Natural killer cell (primary cell): ENCODE measurements at places on chromosomes 16 and 17. TPM values are rescaled to one million over a fixed set of nuclear protein-coding genes. Genes with fewer than 3 reads are reported as not detected.

DNA sequence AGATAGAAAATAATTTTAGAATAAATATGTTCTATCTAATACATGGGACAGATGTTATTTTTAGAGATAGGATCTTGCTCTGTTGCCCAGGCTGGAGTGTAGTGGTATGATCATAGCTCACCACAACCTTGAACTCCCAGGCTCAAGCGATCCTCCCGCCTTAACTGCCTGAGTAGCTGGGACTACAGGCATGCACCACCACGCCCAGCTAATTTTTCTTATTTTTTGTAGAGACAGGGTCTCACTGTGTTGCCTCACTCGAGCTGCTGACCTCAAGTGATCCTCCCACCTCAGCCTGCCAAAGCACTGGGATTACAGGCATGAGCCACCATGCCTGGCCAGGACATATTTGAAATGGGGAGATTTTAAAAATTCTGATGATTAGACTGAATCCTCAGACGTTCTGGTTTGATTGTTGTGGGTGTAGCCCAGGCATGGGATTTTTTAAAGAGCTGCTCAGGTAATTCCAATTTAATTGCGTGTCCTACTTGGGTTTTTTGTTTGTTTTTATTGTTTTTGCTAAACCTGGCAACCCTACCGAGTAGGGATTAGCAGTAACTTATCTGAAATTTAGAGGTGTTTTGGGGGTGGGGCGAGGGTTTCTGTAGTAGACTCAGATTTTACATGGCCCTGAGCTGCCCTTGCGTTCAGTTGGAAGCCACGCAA is 142.9 kb downstream of the RAB11FIP4 start:
- no peak for DNase-seq

DNA sequence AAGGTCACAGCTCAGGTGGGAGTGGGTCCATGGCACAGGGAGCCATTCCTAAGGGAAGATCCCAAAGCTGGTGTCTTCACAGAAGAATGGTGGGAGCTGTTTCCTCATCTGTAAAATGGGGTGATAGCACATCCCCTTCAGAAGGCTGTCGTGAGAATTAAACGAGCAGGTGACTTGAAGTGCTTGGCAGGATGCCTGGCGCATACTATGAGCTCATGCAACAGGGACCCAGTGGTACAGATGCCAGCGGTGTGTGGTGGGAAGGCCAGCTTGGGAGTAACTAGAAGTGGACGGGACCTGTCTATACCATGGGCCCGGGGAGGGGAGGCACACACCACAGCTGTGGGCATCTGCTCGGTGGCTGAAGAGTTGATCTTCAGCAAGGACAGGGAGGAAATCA is 189.3 kb upstream of the TNRC6C start:
- no peak for DNase-seq

- DNase-seq: no peak
These were observed 76.4 kb downstream of the SREBF1 start for GRCh38 chr17:17760350-17760749.

DNA sequence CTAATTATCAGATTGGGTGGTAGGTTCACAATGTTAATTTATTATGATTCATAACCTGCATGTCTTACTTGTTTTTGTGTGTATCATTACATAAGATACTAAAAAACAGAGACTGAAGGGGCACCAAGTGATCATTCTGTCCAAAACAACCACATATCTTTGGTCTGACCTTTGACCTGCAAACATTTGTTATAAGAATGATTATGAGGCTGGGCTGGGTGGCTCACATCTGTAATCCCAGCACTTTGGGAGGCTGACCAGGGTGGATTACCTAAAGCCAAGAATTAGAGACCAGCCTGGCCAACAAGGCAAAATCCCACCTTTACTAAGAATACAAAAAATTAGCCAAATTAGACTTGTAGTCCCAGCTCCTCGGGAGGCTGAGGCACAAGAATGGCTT is 116.4 kb downstream of the SPAG9 start:
- no peak for DNase-seq

- no peak for DNase-seq
These were observed 26.2 kb upstream of the TXNDC11 start for GRCh38 chr16:11768849-11769248.

- no peak for DNase-seq
These were observed 33.2 kb downstream of the EEF2K start for GRCh38 chr16:22239131-22239805.

- DNase-seq: no peak
These were observed 16.9 kb downstream of the CMC2 start for GRCh38 chr16:80989801-80990200.

- no peak for DNase-seq
These were observed 37.8 kb downstream of the YWHAE start for GRCh38 chr17:1362065-1362848.

- no peak for DNase-seq
These were observed 42.7 kb downstream of the NT5M start for GRCh38 chr17:17345686-17346427.

DNA sequence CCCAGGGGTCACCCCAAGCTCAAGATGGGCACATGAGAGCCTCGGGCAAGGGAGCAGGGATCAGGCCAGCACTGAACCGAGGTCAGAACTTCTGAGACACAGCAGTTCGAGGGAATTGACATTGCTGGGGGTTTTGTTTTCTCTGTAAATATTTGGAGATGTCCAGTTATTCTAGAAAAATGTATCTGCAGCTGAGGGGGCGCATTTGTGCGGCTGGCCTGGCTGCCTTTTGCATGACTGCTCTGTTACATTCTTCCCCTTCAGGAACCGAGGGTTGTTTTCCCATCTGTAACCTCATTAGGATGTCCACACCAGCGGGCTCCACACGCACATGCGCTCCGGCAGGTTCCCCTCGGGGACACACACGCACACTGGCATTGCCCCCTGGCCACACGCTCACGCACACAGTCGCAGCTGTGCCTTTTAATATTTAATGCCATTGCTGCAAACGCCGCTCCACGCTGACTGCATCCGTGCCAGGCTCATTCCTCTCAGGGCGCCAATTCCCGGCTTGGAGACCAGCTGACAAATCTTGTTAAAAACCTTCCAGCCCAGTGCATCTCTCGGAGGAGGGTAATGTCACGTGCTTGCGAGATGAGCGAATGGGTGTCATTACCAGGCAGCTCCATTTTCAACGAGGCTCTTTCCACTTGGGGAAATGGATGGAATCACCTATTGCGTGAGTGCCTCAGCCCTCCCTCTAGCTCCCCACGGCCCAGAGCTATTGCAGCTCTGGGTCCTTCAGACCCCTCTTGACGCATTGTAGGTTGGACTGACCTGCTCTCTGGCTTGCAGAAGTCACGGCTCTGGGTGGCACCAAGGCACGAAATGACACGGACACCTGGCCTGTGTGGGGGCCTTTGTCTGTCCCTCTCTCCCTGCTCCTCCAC is 13.1 kb downstream of the CCR7 start:
- DNase-seq: peak; percentile 9

DNA sequence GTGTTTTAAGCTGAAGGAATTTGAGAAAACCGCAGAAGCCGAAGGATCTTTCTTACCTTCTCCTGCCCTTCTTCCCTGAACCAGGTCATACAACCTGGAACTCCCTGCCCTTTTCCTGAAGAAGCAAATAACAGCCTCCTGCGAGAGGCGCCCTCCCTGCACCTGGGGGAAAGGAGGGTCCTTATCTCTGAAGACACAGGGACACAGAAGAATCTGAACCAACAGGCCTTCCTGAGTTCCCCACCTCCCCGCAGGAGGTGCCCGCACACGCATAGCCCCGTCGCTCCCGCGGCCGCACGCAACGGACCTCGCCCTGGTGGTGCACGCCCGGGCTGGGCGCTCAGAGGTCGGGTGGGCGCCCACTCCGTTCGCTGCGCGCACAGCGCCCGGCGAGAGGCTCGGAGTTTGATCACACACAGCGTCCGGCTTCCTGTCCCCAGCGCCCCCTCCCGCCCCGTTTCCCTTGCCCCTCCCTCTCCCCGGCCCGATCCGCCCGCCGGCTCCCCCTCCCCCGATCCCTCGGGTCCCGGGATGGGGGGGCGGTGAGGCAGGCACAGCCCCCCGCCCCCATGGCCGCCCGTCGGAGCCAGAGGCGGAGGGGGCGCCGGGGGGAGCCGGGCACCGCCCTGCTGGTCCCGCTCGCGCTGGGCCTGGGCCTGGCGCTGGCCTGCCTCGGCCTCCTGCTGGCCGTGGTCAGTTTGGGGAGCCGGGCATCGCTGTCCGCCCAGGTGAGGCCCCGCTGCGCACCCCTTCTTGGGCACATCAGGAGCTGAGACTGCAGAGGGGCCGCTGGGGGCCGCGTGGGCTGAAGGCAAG is at the start of gene TNFSF12:
Gene TNFSF12, plus strand, starts transcription at position 474 of the 816 bp plus-strand sequence. Its CDS starts 96 bp downstream, at position 570.
- DNase-seq: peak; percentile 53

GRCh38 chr16:30484887-30485286 is 12.3 kb downstream of the ITGAL start:
- DNase-seq: no peak

GRCh38 chr17:11690681-11691080 is 92.4 kb downstream of the DNAH9 start:
- DNase-seq: no peak

GRCh38 chr16:19717314-19717713 is 713 bp downstream of the KNOP1 start:
- no peak for DNase-seq

DNA sequence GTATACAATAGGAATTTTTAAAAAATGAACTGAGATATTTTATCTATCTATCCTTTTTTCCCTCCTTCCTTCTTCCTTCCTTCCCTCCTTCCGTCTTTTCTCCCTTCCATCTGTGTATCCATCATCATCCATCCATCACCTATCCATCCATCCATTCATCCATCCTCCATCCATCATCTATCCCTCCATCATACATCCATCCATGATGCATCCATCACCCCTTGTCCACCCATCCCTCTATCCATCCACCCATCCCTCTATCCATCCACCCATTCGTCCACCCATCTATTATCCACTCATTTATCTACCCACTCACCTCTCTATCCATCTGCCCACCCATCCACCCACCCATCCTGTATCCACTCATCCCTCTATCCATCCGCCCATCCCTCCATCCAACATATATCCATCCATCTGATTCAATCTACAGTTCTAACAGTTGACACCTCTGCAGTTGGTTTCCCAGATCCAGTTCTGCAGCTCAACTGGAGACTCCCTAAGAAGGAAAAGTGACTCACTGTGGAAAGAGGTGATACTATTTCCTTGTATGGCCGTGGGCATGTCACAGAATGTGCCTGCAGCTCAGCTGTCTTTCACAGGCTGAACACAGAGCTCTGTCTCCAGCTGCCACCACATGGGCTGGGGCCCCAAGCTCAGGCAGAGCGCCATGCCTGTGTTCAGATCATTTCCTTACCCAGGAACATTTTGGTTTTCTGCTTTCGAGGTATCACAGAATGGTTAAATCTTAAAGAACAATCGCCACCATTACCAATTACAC is 130.8 kb downstream of the XYLT1 start:
- DNase-seq: no peak

DNA sequence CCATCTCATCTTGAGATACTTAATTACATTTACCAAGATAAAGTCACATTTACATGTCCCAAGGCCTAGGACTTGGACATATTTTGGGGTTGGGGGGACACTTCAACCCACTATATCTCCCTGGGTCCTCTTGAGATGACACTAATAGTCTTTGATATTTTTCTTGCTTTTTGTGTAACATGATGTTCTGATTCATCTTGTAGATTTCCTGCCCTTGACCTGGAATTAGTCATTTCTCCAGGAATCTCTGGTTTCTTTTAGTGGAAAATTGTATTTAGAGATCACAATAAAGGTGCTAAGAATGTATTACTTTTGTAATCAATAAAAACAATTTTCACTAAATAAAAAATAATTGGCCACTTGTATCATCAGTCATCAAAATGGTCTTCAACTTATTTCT is 157.3 kb downstream of the VPS53 start:
- no peak for DNase-seq

DNA sequence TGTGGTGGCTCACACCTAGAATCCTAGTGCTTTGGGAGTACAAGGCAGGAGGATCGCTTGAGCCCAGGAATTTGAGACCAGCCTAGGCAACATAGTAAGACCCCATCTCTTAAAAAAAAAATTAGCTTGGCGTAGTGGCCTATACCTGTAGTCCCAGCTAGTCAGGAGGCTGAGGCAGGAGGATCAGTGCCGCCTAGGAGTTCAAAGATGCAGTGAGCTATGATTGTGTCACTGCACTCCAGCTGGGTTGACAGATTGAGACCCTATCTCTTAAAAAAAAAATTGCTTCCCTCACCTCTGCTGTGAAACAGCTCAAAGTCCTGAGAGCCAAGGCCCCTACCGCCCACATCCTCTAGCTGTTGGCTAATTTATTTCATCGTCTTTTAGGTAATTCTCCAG is 10.2 kb downstream of the NDE1 start:
- no peak for DNase-seq

- DNase-seq: peak; percentile 62
These were observed 149.6 kb upstream of the GNAO1 start for GRCh38 chr16:56041556-56042140.

GRCh38 chr16:85612191-85612800 is 826 bp upstream of the GSE1 start:
- no peak for DNase-seq

GRCh38 chr16:69393898-69394849 is 8.4 kb upstream of the TERF2 start:
- no peak for DNase-seq

DNA sequence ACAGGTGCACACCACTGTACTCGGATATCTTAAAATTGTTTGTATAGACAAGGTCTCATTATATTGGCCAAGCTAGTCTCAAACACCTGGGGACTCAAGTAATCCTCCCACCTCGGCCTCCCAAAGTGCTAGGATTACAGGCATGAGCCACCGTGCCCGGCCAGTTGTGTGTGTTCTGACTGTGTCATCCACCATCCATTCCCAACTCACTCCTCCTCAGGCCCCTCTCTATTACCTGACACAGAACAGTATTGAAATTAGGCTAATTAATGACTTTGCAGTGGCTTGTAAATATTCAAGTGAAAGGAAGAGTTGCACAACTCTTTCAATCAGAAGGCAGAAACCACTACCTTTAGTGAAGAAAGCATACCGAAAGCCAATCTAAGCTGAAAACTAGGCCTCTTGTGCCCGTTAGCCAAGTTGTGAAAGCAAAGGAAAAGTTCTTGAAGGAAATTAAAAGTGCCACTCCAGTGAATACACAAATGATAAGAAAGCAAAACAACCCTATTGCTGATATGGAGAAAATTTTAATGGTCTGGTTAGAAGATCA is 28.7 kb downstream of the GOSR1 start:
- no peak for DNase-seq

GRCh38 chr17:41437254-41437653 is 3.5 kb downstream of the KRT38 start:
- no peak for DNase-seq

DNA sequence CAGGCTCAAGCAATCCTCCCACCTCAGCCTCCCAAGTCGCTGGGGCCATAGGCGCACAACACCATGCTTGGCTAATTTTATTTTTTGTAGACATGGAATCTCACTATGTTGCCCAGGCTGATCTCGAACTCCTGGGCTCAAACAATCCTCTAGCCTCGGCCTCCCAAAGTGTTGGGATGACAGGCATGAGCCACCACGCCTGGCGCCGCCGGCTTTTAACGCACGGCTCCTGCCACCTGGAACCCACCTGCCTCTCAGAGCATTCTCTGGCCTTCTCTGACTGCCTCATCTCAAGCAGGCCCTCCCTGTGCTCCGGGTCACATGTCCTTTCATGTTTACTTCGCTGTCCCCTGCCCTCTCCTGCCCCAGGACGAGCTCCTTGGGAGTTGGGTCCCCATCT is 10.3 kb downstream of the CASKIN1 start:
- DNase-seq: no peak

CRYM gene
- total RNA-seq: not detected

CHST6 gene
- not detected for total RNA-seq

SENP3 gene
- 36.9 TPM for total RNA-seq

PKMYT1 gene
- total RNA-seq: 3.5 TPM

RTN4RL1 gene
- 0.23 TPM for total RNA-seq

HS3ST2 gene
- not detected for total RNA-seq

AOC2 gene
- 3.0 TPM for total RNA-seq

KLHL36 gene
- total RNA-seq: 47.2 TPM

TBL3 gene
- 28.9 TPM for total RNA-seq

MED9 gene
- total RNA-seq: 23.5 TPM
